ENCODE measurements at places on chromosomes 6 and 20.

DNA sequence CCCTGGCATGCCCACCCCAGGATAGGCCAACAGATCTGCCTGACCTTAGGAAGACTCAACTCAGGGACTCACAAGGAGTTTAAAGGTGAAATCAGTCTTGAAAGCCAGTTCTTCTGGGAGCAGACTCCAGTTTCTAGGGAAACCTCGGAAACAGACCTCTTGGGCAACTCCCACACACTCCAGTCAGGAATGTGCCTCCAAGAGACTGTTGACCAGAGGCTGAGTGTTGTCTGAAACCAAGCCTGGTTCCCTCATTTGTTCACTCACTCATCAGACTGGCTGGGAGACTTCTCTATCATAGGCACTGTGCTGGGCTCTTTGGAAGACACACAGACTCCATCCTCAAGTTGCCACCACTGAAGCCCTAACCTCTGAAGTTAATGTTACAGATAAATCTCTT lies 1.8 kb downstream of the TREM1 start:
- DNase-seq, result no peak

GRCh38 chr20:33233129-33233774 lies 2.5 kb upstream of the BPIFA1 start:
- DNase-seq, result no peak

GRCh38 chr6:6176127-6176526 lies 144.3 kb downstream of the F13A1 start:
- no peak for DNase-seq

DNA sequence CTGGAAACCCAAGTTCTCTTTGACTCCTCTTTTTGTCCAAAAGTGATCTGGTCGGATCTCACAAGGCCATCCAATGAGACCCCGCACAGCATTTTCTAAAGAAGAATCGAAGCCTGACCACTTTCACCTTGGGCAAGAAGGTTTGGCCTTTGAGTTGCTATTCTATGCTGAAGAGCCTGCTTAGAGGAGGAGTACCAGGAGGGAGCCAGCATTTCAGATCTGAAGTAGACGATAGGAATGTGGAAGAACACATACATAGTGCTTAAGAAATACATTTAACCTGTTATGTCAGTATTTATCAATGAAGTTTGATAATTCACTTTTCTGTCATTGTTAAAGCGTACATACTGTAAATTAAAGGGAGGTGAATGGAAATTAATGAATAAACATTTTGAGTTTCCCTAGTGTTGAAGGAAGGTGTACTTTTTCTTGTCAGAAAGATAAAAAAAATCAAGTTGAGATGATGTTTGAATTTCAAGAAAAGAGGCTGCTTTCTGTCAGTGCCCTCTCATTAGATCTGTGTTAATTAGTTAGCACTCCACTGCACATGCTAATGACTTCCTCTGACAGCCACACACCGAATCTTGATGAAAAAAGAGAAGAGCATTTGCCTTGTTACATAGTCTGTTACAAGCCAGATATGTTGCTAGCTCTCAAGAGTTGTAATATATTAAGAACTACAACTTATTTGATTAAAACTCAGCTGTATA lies 10.9 kb upstream of the TDRD6 start:
- no peak for DNase-seq

GRCh38 chr6:75381877-75382633 lies 97.5 kb upstream of the TMEM30A start:
- DNase-seq, result no peak

DNA sequence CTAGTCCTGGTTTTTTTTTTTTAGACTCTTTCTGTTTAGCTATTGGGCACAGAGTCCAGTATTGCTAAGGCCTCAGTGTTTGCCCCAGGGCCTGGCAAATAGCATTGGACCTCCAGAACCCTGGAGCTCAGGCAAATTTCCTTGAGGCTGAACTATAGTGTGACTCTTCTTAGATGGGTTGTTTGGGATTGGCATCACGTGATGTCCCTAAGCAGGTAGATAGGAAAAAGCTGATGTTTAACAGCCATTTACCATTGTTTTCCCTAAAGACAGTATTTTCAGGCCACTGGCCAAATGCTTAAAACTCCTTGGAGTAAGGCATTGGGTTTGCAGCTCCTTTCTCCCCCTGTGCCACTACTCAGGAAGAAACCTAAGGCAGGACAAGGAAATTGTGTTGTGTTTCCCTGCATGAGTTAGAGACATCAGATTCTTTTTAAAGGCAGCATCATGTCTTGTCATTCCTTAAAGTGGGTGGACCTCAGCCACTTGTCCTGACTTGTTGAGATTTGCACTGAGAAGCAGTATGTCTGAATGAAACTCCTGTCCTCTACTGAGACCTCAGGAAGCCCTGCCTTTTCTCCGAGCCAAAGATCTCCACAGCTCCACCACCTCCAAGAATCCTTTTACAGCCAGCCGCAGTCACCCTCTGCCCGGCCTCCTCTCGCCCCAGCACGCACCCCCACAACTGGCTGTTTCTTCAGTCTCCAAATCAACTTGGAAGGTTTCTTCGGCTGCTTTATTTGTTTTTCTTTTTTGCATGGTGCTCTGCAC lies 46.2 kb upstream of the RNF144B start:
- DNase-seq, result no peak

- no peak for DNase-seq
Observed at GRCh38 chr6:145490068-145490467, 245.3 kb downstream of the EPM2A start.

GRCh38 chr6:125598422-125598821 lies 151.0 kb upstream of the HEY2 start:
- DNase-seq, result no peak

DNA sequence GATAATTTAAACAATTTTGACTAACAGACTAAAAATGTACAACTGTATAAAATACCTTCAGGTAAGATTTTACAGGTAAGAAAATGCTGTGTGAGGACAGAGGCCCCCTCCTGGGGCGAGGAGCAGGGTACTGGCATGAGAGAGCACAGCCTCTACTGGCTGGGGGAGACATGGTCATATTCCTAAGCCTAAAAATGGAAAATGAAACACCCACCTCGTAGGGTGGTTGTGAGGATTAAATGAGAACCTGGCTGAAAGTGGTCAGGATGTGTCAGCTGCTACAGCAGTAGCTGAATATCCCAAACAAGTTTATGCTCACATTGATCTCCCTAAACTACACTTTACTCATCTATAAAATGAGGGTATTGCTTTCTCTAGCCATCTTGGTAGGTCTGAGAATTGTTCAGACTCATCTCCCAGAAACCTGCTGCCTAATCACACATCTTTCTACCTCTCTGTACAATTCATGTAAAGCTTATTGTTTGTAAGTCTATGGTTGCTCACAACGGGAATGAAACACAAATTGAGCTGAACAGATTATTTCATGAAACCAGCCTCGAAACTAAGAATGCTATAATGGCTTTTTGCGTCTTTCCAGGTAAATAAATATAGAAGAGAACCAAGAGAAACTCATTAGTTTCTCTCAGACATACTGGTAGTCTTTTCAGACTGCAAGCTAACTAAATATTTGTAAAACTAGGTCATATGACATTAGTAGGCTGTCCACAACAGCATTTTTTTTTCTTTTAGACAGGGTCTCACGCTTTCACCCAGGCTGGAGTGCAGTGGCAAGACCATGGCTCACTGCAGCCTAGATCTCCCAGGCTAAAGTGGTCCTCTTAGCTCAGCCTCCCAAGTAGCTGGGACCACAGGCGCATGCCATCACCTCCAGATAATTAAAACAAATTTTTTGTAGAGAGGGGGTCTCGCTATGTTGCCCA lies 69.6 kb downstream of the POPDC3 start:
- no peak for DNase-seq

DNA sequence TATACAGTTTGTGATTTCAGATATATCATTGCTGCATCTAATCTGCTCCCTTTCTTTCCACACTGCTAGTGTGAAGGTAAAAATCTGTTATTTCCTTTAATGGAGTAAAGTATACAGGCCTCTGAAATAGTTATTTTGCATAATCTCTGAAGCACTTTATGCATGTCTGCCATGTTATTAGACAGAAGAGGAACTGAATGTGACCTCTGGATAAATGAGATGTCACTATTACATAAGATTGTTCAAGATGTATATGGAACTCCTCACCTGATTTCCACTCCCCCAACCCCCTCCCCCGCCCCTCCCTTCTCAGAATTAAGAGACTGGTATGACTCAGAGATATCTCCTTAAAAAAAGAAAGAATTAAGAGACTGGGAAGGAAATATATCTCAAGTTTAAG lies 26.3 kb downstream of the SERINC1 start:
- DNase-seq, result no peak
